ENCODE measurements at places on chromosomes 12 and 14. TPM values are rescaled to one million over a fixed set of nuclear protein-coding genes. Genes with fewer than 3 reads are reported as not detected.

The LRRC10 gene
- total RNA-seq = not detected

The TESPA1 gene
- total RNA-seq = 2.5 TPM

The DNAJC22 gene
- 3.7 TPM for total RNA-seq

The RAD51AP1 gene
- total RNA-seq = 4.2 TPM

The EPS8 gene
- total RNA-seq = 104 TPM

The CD69 gene
- 28.5 TPM for total RNA-seq

The SOAT2 gene
- 0.74 TPM for total RNA-seq

The OR6C1 gene
- total RNA-seq = not detected

The TSPAN11 gene
- 2.5 TPM for total RNA-seq

DNA sequence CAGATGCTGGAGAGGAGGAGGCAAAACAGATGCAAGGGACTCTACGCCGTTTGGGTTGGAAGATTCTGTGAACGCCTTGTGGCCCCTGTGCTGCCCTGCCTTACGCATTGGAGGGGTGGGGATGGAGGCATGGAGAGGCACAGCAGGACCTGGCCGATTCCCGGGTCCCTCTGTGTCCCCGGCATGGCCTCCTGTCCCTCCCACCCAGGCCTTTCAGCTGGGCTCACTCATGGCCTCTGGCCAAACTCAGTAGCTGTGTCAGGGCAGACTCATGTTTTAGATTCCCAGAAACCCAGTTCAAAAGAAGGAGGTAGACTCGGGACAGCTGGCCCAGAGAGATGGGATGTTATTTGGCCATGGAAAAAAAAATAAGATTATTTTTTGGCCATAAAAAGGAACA is 40.1 kb downstream of the TESC start:
- no peaks in the 10 kb centered on the region for H3K4me1 ChIP-seq
- H3K4me3 ChIP-seq = no peak overlapping the region
- no peak overlapping the region for H3K27ac ChIP-seq
- H3K36me3 ChIP-seq = no peaks in the 10 kb centered on the region

DNA sequence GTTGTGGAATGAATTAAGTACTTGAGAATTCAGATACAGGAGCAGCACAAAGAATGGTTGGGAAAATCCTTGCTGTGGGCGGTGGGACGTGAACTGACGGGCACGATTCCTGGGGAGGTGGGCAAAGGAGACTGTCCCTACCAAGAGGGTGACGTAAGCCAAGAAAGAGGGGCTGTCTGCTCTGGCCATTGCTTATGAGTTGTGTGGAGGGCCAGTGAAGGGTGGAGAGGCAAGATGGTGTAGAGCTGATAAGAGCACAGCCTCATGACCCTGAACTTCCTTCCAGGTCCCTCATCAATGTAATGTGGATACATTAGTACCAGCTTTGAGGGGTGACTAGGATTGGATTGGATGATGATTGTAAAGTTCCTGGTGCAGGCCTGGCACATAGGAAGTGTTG is 50.2 kb downstream of the WDR20 start:
- no peak overlapping the region for H3K27ac ChIP-seq
- peaks cover 45% of the 10 kb centered on the region for H3K4me1 ChIP-seq
- H3K27me3 ChIP-seq = no peaks in the 10 kb centered on the region
- no peak overlapping the region for H3K4me3 ChIP-seq

GRCh38 chr12:30965613-30965985 is 39.1 kb downstream of the TSPAN11 start:
- no peaks in the 10 kb centered on the region for H3K36me3 ChIP-seq
- no peak for DNase-seq
- H3K4me1 ChIP-seq = peaks cover 10% of the 10 kb centered on the region
- no peak overlapping the region for H3K27ac ChIP-seq
- no peak overlapping the region for H3K4me3 ChIP-seq
- no peaks in the 10 kb centered on the region for H3K27me3 ChIP-seq

GRCh38 chr12:8080120-8080519 is 2.0 kb upstream of the NECAP1 start:
- no peak overlapping the region for H3K4me3 ChIP-seq
- no peaks in the 10 kb centered on the region for H3K27me3 ChIP-seq
- H3K36me3 ChIP-seq = no peaks in the 10 kb centered on the region

- H3K27me3 ChIP-seq = no peaks in the 10 kb centered on the region
- H3K36me3 ChIP-seq = no peaks in the 10 kb centered on the region
- H3K4me1 ChIP-seq = no peaks in the 10 kb centered on the region
Observed at GRCh38 chr12:84704856-84705255, 207.7 kb downstream of the SLC6A15 start.

- no peaks in the 10 kb centered on the region for H3K27me3 ChIP-seq
- DNase-seq = no peak
- H3K36me3 ChIP-seq = no peaks in the 10 kb centered on the region
- no peak overlapping the region for H3K4me3 ChIP-seq
Observed at GRCh38 chr12:78009031-78009430, 178.3 kb downstream of the NAV3 start.

DNA sequence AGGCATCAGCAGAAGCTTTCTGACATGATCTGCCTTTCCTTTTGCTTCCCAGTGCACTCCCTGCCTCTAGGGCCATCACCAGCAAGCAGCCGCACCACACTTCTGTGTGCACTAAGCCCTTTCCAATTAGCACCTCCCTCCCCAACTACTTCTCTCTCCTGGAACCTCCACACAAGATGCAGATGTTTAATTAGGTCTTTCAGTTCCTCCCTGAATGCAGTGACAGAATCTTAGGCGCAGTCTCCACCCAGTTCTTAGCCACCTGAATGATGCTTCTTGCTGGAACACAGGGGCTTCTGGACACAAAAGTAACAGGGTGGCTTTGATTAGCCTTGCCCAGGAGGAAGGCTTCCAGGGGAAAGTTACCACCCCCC is 32.9 kb downstream of the NIN start:
- no peaks in the 10 kb centered on the region for H3K27me3 ChIP-seq
- no peaks in the 10 kb centered on the region for H3K36me3 ChIP-seq
- no peak for DNase-seq

- H3K4me3 ChIP-seq = no peak overlapping the region
- no peaks in the 10 kb centered on the region for H3K36me3 ChIP-seq
- no peak overlapping the region for H3K27ac ChIP-seq
Observed at GRCh38 chr12:12958886-12959285, 6.9 kb upstream of the GPRC5D start.

DNA sequence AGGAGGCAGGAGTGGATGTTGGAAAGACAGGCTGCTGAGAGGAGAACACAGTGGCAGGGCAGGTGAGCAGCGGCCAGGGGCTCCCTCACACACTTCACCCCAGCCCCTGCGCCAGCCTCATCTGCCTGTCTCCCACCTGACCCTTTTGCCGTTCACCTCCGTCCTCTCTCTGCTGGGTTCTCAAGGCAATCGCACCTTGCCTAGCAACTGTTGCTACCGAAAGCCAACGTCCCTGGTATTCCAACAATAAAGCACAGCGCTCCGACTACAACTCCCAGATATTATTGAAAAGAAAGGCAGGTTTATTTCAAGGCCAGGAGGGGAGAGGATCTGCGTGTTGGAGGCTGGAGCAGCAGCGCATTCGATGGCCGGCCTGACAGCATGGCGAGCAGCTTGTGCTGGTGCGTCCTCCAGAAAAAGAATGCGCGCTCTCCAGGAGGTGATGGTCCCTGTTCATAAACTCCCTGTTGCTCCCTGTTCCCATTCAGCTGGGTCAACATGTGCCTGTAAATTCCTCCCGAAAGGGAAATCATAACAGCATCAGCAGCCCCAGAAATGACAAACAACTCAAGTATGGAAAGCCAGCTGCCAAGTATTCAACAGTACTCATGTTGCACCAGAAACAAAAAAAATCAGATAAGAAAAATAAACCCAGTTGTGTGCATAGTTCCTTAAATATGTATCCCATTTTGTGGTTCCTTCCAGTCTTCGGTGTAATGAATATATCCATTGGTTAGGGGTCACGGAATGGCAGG is 153.0 kb upstream of the DIO3 start:
- no peak overlapping the region for H3K4me3 ChIP-seq
- no peaks in the 10 kb centered on the region for H3K27me3 ChIP-seq
- H3K36me3 ChIP-seq = no peaks in the 10 kb centered on the region
- H3K27ac ChIP-seq = peak overlapping the region; percentile 78
- peaks cover 67% of the 10 kb centered on the region for H3K4me1 ChIP-seq

GRCh38 chr14:64870160-64870559 is 9.5 kb downstream of the SPTB start:
- no peaks in the 10 kb centered on the region for H3K36me3 ChIP-seq
- no peak for DNase-seq
- no peaks in the 10 kb centered on the region for H3K27me3 ChIP-seq

- no peaks in the 10 kb centered on the region for H3K36me3 ChIP-seq
- no peak overlapping the region for H3K4me3 ChIP-seq
- H3K4me1 ChIP-seq = peaks cover 31% of the 10 kb centered on the region
- H3K27me3 ChIP-seq = no peaks in the 10 kb centered on the region
- DNase-seq = no peak
Observed at GRCh38 chr14:75181293-75182062, 5.1 kb upstream of the TMED10 start.

- no peak overlapping the region for H3K27ac ChIP-seq
- H3K27me3 ChIP-seq = no peaks in the 10 kb centered on the region
- DNase-seq = no peak
- peaks cover 57% of the 10 kb centered on the region for H3K36me3 ChIP-seq
- no peak overlapping the region for H3K4me3 ChIP-seq
- no peaks in the 10 kb centered on the region for H3K4me1 ChIP-seq
Observed at GRCh38 chr12:50685641-50686040, 78.3 kb upstream of the ATF1 start.

DNA sequence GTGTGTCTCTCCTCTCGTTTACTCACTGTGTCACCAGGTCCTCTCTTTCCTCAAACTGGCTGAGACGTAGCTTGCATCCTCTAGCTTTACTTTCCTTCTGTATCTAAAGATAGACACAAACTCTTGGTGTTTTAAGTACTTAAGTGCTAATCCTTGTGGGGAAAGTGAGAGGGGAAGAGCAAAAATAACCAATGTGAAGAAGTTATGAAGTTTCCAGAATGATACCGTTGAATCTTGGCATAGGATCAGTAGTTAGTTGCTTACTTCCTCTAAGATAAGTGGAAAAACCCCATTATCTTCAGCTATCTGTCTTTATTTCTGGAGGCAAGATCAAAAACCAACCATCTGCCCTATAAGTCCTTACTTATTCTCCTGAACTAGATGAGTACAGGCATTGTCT is 10.6 kb downstream of the FAR2 start:
- H3K36me3 ChIP-seq = no peaks in the 10 kb centered on the region
- no peak overlapping the region for H3K4me3 ChIP-seq
- H3K27ac ChIP-seq = no peak overlapping the region
- no peaks in the 10 kb centered on the region for H3K27me3 ChIP-seq
- no peak for DNase-seq
- peaks cover 6% of the 10 kb centered on the region for H3K4me1 ChIP-seq

DNA sequence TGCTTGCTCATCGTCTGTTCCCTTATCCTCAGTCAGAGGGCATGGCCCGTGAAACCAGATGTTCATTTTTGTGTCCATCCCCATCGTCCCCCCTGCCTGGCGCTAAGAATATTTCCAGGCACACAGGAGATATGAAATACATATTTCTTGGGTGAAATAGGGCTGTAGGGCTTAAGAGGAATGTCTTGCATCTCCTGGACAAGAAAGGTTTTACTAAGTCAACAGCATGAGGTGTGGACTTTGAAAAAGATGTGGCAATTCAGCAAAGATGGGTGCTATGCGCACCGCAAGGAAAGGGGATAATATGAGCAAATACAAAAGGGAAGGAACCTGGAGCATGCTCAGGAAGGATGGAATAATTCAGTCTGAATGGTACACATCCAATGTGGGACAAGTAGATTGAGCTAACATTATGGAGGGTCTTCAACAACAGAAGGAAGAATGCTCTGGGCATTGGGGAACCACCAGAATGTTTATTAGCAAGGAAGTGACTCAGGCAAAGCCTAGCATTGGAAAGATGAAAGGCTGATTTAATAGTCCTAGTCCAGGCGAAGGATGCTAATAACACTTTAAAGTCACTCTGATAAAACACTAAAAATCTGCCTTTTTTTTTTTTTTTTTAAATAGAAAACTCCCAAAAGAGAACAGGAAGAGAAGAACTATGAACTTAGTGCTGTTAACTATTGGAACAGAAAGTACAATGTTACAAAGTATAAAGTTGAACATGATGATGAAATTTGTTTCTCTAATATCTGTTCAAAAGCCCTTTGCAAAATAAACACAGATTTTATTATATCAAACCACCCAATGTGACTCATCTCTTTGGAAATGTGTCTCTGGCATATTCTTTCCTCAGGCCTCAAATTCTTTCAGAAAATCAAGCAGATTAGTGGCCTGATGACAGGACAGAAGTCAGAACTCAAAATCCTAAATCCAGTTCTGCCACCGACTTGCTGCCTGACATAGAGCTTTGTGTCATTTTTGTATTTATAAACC is 449.5 kb downstream of the BCAT1 start:
- H3K36me3 ChIP-seq = no peaks in the 10 kb centered on the region
- no peaks in the 10 kb centered on the region for H3K27me3 ChIP-seq
- peak overlapping the region; percentile 58 for H3K27ac ChIP-seq
- no peak for DNase-seq
- no peak overlapping the region for H3K4me3 ChIP-seq

GRCh38 chr12:113485330-113485729 is 13.7 kb upstream of the LHX5 start:
- H3K27ac ChIP-seq = no peak overlapping the region
- no peaks in the 10 kb centered on the region for H3K27me3 ChIP-seq
- DNase-seq = no peak
- H3K4me3 ChIP-seq = no peak overlapping the region
- no peaks in the 10 kb centered on the region for H3K4me1 ChIP-seq

- no peaks in the 10 kb centered on the region for H3K27me3 ChIP-seq
- H3K27ac ChIP-seq = no peak overlapping the region
- H3K4me3 ChIP-seq = no peak overlapping the region
- H3K4me1 ChIP-seq = no peaks in the 10 kb centered on the region
Observed at GRCh38 chr12:100375038-100375735, 18.3 kb downstream of the SLC17A8 start.

- no peaks in the 10 kb centered on the region for H3K27me3 ChIP-seq
- H3K4me1 ChIP-seq = peaks cover 13% of the 10 kb centered on the region
- peak overlapping the region; percentile 6 for H3K4me3 ChIP-seq
- no peak for DNase-seq
- no peaks in the 10 kb centered on the region for H3K36me3 ChIP-seq
Observed at GRCh38 chr12:2582631-2583030, 212.1 kb upstream of the FKBP4 start.

- DNase-seq = no peak
- no peak overlapping the region for H3K4me3 ChIP-seq
- H3K4me1 ChIP-seq = no peaks in the 10 kb centered on the region
- H3K27ac ChIP-seq = no peak overlapping the region
Observed at GRCh38 chr12:97535582-97535981, 73.0 kb downstream of the RMST start.

DNA sequence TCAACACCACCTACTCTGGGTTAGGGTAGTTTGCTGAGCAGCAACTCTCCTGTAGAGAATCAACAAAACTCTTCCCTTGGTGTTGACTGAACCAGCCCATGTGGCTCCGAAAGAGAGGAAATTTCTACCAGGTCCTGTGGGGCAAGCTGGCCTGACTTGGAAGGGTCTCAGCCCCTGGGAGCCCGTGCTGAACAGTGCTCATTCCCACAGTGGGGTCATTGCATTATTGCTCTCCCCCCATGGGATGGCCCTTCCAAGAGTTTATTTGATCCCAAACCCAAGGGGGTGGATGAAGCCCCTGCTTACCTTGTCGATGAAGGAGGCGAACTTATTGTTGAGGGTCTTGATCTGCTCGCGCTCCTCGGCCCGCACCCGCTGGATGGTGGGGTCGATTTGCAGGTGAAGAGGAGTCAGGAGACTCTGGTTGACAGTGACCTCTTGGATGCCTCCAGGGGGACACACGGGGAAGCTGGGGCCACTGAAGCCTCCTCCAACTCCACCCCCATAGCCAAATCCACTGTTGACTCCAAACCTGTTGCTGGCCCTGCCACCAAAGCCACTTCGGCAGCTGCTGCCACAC is 580 bp downstream of the KRT75 start:
- no peaks in the 10 kb centered on the region for H3K27me3 ChIP-seq
- peaks cover 31% of the 10 kb centered on the region for H3K4me1 ChIP-seq
- no peak overlapping the region for H3K27ac ChIP-seq
- no peak overlapping the region for H3K4me3 ChIP-seq

Data from vagina (tissue), 2 donors.